ENCODE measurements at places on chromosomes 13 and 19. TPM values are rescaled to one million over a fixed set of nuclear protein-coding genes. Genes with fewer than 3 reads are reported as not detected.

Gene CACNG6
- not detected for total RNA-seq

Gene CNOT3
- total RNA-seq, result 45.4 TPM

Gene LIM2
- total RNA-seq, result not detected

Gene SLC25A15
- 3.7 TPM for total RNA-seq

Gene NRTN
- 0.35 TPM for total RNA-seq

Gene PLPPR3
- not detected for total RNA-seq

Gene PRTN3
- total RNA-seq, result not detected
